ENCODE measurements at places on chromosomes 4 and X.

DNA sequence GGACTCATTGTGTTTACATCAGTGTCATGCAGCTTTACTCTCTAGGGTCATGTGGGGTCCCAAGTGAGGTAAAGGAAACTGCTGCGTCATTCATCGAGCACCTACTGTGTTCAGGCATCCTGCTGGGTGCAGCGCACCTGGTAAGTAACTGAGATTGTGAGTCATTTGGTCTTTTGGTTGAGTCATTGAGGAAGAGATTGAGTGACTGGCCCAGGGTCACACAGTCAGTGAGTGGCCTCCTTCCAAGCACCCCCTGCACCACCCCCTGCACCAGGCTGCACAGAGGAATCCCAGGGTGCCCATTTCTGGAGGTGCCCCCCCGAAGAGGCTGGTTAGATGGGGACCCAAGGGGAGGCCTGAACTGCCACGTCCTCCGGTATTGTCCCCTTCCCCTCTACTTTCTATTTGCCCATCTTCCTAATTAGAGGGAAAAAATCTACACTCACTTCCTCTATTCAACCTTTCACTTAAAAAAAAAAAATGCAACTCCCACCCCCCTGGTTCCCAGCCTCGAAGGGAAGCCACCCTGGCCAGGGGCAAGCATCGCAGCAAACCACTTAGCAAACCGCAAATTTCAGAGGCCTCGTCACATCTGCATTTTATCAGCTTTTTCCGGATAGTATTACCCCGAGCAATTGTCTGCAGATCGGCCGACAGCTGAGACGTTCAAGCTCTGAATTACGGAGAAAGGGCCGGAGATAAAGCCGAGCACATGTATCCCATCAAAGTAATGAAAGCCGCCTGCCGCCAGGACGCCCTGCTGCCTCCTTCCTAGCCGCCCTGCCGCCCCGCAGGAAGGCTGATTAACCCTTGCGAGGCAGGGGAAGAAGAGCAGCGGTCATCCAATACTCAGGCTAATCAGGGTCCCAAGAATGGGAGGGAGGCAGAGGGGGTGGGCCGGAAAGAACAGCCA, 96.3 kb upstream of the MSX1 start:
- peak; percentile 23 for DNase-seq

- no peak for DNase-seq
These were observed 877 bp downstream of the GPRASP1 start for GRCh38 chrX:102652031-102652688.

DNA sequence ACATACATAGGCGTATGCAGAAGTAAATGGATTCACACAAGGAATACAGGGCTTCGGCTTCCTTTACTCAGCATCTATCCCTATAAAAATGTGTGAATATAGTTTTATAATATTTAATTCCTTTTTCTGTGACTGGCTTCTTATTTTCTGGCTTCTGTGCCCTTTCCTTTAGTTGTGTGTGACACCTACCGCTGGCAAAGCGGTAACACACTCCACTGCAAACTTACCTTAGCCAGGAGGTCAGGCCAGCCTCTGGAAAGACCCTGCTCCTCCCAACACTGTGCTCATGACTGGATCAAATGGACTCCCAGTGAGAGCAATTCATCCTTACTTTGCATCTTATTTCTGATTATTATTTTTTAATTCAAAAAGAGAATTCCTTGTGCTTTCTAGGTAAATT, 244.2 kb downstream of the ANK2 start:
- no peak for DNase-seq

DNA sequence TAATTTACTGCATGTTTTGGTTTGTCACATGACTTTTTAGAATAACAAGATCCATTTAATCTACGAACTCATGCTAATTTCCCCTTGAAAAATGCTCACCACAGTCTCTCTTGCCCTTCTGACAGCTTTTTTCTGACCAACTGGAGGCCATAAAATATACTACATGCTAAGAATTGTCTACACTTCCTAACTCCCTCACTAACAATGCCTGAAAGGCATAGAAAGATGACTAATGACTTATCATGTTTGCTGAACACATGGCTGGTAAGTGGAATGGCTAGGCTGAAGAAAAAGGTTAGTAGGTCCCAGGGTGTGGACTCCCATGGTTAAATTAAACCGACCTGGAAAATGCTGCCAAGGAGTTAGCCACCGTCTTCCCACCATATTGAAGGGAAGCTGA, 309.9 kb downstream of the SPOCK3 start:
- DNase-seq: no peak

- no peak for DNase-seq
These were observed 24.5 kb downstream of the SLC25A43 start for GRCh38 chrX:119423631-119424030.

DNA sequence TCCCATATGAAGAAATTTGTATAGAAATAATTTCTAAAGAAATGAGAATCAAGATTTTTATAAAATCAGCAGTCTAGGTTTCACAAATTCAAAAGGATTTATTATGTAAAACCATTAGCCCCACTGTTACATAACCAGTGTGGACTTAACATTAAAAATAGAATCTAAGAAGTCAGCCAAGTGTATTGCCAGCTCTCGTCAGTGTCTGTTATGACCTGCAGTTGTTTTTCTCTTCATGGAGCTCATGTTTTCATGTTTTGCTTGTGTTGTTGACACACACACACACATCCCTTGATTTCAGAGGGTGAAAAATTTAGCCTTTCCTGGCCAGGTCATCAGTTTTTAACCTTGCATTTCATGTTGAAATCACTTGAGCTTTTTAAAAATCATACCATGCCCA, 39.5 kb downstream of the USP38 start:
- no peak for DNase-seq

DNA sequence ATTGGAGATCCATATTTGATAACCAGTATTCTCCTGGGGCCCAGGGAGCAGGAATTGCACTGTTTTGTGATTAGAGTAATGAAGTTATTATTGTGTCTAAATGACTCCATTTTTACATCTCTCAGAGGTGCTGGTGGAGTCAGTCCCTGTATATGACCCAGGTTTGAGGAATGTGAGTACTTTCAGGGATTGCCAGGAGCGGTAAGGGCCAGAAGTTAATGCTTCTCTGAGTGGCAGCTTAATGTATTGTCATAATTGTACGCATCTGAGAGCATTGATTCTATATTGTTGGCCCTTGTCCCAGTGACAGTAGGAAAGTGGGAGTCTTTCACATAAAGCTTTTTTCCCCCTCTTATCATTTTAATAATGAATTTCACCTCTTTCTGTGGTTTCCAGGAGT, 146.2 kb downstream of the GATB start:
- DNase-seq: no peak

DNA sequence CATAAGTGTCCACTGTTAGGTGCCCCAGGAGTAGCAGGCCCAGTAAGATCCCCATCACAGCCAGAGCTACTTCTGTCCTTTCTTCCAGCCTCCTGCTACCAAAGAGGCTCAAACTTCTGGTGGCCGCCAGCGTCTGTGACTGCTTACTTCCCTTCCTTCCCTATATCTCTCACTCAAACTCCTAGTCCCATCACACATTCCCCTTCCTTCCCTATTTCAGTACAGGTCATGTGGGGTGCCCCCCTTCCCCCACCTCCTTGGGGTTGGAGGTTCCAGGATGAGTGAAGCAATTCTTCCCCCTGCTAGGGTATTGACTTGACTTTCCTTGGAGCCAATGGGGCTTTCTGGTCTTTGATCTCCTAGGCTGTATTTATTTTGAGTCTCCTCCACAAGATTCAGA, at the start of gene VSIG4:
TSS of gene VSIG4 (minus strand) at position 137 of the 400 bp plus-strand sequence. CDS start at position 55, 82 bp downstream.
- no peak for DNase-seq

DNA sequence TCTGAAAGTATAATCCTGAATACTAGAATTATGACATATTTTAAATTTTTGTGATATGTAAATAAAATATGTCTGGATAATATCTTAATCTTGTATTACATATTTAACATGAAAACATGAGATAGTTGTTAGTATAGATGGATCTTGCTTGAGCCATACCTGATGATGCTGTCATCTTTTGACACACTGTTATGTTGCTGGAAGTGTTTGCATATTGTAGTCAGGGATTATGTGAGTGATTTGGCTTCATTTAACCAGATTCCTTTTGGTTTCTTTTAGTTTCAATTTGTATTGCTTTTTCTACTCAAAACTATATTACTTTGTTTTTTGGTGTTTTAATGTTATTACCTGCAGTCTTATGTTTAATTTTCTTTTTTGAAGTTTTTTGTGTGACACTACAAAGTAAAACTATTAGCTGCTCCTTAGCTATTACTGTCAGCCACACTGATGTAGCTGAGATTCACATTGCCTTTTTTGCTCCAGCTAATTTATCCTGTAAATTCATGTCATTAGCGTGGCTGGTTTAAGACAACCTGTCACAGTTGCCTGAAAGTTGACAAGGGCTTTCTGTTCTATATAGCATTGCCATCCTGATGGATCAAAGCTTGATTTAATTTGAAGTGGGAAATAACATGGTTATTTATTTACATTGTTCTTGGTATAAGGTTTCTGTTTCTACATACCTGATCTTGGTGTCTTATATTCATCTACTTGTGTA, 33.7 kb downstream of the METAP1 start:
- DNase-seq: no peak

- DNase-seq: no peak
These were observed 370.4 kb downstream of the INPP4B start for GRCh38 chr4:142475663-142476062.

GRCh38 chr4:108906006-108906405, 143.2 kb upstream of the ETNPPL start:
- DNase-seq: no peak

- no peak for DNase-seq
These were observed 97.7 kb upstream of the ACSL4 start for GRCh38 chrX:109830704-109831206.

DNA sequence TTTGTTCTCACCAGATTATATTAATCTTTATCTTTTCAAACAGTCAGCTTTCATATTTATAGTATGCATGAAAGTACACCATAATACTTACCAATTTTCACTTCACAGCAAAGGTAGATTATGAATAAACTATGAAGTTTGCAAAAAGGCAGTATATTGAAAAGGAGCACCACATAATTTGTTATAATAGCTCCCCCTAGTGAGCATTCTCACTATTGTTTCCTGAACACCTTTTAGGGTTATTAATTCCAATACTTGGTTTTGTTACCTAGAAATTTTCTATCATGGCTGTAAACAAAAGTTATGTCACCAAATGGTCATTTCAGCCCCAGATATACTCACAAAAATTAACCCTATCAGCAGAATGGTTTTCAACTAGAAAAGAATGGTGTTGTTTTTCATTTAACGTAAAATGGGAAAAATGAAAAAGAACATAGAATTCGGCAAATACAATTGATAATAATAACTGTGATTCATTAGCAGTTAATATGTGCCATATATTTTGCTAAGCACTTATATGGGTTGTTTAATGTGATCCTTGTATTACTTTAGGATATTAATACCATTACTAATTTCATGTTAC, 30.2 kb upstream of the NKX6-1 start:
- DNase-seq: no peak

DNA sequence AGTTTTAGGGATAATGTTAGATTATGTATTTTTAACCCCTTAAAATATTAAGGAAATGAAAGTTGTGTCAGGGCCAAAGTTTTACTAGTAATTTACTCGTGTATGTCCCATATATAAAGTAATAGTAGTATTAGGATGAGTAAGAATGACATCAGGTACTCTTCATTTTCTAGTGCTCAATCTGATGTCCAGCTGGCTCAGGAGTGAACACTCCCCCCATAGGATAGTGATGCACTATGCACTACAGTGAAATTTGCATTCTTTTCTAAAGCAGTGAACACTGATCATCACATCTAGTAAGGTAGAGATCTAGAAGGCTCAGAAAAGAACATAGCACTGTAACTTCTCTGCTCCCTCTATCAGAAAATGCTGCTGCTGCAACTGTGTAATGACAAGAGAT, 409.7 kb downstream of the GLUD2 start:
- no peak for DNase-seq

DNA sequence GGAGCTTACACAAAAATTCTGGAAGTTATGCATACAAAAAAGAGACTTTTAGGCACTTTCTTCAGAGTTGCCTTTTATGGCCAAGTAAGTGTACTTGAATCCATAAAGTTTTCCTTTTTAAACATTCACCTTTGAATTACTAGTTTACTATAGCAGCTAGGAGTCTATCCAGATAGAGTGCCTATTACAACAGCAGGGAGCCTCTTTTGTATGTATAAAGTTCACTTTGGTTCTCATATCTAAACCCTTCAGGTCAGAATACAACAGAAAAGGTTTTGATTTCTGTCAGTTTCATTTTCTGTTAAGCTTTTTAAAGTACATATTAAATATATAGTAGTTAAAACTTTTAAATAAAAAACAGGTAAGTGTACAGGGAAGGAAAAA, 51.4 kb upstream of the IL13RA1 start:
- no peak for DNase-seq

- DNase-seq: no peak
These were observed 37.0 kb downstream of the IRS4 start for GRCh38 chrX:108699368-108699767.

DNA sequence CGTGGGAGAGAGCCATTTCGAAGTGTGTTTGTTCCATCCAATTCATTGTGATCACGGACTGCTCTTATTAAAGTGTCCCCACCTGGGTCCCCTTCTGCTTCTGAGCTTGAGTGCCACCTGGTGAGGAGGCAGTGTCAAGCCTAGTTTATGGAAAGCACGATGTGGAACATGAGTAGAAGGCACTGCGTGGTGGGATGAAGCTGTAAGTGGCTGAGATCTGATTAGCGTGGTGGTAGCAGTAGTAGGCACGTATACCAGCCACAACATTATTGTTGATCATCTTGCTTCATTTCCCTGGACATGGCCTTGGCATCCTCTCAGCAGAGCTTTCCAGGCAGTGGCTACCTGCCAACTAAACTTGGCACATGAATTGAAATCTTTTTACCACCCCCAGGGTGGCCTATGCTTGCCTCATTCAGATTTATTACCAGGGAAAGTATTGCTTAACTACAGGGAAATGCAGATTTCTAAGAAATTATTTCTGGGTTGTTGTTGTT, 46.4 kb downstream of the GPAT3 start:
- DNase-seq: no peak

- no peak for DNase-seq
These were observed 135.2 kb upstream of the RASGEF1B start for GRCh38 chr4:81606801-81607501.

DNA sequence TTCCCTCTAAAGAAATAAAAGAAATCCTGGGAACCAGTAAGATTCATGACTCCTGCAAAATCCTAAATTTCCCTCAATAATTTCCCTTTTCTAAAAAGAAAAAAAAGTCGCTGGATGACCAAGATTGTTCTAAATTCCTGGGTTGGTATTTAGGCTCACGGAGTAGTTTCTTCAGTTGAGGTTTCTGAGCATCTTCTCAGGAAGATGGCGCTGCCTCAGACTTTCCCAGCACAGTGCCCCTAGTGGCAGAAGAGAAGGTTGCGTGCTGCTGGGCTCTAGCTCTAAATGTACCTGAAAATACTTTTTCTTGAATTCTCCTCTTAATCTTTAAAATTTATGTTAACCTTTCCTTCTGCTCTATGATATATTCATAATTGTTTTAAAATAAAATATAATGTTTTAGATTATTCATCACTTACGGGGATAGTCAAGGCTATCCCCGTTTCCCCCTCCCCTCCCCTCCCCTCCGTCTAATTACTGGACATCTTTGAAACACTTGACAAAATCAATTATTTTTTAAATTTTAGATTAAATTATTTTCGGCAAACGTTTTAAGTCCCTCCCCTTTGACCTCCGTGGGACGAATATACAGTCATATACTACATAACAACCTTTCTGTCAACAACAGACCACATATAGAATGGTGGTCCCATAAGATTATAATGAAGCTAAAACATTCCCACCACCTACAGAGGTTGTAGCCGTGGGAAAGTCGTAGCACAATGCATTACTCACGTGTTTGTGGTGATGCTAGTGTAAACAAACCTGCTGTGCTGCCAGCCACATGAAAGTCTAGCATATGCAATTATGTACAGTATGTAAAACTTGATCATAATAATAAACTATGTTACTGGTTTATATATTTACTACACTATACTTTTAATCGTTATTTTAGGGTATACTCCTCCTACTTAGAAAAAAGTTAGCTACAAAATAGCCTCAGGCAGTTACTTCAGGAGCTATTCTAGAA, 41.0 kb upstream of the GATB start:
- DNase-seq: peak; percentile 43
